ENCODE measurements at places on chromosomes 1 and 21.

- DNase-seq: peak; percentile 30
Measured at GRCh38 chr1:223246476-223247112, 103.5 kb upstream of the TLR5 start.

DNA sequence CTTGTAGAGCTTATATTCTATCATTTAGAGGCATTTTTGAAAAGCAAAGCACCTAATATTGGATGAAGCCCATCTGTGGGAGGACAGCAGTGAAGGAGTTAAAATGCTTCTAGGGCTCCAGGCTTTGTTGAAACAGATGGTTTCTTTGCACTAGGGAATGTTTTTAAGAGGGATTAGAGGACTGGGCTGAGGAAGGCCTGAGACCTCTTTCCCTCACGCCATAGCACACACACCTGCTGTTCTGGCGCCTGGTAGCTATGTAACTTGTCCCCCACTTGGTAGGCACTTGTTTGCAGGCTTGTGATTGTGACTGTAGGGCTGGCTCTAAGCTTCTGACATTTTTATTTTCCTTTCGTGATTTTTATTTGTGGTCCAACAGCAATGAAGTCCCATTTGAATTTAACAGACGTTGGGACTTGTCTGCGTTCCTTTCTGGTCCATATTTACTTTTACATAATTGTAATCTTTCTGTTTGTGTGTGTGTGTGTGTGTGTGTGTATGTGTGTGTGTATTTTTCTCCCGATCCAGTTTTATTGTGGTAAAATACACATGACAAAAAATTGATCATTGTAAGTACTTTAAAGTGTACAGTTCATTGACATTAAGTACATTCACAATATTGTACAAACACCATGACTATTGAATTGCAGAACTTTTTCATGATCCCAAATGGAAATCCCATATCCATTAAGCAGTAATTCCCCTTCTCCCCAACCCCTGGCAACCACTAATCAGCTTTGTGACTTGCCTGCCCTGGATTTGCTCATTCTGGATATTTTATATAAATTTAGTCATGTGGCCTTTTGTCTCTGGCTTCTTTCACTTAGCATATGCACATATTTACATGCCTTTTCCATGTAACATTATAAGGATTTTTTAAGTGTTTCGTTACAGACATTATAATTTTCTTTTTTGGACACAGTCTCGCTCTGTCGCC, 33.5 kb upstream of the MACF1 start:
- no peak for DNase-seq

DNA sequence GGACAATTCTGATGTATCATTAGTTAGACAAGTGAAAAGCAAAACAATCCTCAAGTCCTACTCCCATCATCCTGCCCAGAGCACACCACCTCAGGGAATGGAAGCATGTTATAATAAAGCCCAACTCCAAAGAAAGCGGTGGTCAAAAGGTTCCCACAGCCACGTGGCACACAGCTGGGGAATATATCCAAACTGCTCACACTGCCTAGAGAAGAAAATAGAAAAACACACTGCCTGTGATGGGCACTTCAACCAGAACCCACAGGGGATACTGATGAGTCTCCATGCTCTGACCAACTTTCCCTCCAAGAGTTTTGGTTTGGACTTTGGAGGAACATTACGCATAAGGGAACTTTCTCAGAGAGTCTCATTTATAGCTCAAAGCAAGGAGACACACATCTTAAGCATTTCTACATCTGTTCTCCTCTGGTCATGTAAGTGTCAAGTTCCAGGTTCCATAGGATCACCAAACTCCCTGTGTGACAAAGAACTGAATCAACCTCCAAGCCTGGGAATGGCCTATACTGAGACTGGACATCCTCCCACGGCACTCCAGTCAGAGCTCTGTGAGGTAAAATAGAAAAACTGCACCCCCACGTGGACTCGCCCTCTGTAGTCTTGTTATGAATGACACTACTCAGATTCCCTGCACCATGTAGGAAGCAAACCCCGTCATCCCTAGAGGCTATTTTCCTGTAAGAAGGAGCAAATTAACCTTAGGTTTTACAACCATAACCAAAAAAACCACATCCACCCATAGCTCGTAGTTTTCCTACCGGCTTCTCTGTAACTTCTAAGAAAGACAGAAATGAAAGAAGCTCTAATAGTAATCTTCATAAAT, 12.2 kb downstream of the DSTYK start:
- peak; percentile 56 for DNase-seq

GRCh38 chr1:215926670-215927069, 359.6 kb downstream of the KCTD3 start:
- no peak for DNase-seq

- peak; percentile 85 for DNase-seq
Measured at GRCh38 chr1:111738436-111739193, 580 bp downstream of the INKA2 start.

- DNase-seq: no peak
Measured at GRCh38 chr1:106861110-106861509, 195.4 kb upstream of the PRMT6 start.

Measured in islet precursor cell (in vitro differentiated cells).